ENCODE measurements at places on chromosomes 6 and 20.

DNA sequence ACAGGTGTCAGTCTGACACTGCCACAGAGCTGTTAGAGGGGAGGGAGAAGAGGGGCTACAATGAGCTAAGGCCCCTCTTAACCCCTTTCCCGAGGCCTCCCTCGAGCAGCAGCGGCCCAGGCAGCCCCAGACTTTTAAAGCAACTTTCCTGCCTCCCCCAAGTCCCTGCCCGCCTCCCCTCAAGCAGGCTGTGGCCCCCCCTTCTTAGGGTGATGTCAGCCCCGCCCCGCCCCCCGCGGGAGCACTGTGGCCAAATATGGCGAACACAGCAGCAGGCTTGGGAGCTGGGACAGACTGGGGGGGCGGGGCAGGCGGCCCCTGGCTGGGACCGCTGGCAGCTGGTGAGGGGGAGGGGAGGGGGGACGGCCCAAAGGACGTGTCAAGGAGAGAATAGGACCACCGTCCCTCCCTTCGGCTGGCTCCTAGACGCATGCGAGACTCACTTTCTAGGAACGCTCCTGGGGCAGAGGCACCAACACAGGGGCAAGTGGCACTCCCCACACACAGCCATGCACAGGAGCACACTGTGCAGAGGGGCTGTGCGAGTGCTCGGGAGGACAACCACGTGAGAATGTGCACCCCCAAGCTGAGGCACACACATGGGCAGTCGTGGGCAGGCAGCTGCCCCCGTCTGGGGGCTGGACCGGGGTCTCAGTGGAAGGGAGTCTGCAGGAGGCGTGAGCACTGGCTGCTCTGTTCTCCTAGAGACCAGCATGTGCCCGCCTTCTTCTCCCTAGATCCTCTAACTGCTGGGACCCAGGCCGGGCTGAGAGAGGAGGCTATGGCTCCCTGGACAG is 6.7 kb downstream of the TEAD3 start:
- DNase-seq = no peak

- DNase-seq = peak; percentile 62
These were observed 12.1 kb downstream of the FOXS1 start for GRCh38 chr20:31833130-31833930.

DNA sequence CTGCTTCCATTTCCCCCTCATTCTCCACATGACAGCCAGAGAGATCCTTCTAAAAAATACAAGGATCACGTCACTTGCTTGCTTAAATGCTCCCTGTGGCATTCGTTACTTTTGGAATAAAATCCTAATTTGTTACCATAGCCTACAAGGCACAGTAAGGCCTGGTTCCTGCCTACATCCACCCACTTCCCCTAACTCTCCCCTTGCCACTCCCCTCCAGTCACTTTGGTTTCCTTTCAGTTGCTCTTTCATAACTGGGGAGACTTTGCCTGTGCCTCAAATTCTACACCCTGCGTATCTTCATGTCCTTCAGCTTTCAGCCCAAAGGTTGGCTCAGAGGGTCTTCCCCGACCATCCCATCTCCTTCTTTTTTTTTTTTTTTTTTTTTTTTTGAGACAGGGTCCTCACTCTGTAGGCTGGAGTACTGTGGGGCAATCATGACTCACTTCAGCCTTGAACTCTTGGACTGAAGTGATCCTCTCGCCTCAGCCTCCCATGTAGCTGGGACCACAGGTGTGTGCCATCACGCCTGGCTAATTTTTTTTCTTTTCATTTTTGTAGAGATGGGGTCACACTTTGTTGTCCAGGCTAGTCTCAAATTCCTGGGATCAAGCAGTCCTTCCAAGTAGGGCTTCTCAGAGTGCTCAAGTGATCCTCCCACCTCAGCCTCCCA is 12.5 kb downstream of the ID1 start:
- no peak for DNase-seq

GRCh38 chr6:6002848-6003620 is 3.7 kb downstream of the NRN1 start:
- no peak for DNase-seq

DNA sequence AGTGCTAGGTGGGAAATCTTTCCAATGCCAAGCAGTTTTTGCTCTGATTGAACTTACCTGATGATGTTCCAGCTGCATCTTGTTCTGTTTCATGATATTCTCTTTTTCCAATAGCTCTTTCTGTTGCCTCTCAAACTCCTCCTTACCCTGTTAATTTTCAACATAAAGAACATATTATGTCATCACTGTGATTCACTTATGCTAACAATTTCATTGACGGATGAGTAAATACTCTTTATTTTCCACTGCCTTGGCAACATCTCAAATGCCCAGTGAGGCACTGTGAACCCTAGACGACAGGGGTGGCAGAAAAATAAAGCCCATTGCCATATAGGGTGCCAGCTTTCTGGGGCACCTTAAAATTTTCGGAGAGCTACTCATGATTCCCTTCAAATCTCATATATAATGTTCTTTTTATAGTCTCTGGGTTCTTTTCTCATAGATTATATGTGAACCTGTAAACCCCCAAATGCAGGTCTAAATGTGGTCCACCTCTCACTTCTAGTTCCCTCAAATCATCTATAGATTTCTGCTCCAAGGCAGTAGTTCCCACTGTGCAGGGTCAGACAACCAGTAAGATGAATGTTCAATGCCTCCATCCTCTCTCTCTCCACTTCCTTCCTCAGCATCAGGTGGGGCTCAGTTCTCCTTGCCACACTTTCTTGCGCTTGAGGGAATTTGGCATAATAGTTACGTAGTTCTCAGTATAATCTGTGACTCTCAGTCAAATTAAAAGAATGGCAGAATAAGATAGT is 44.1 kb downstream of the NEDD9 start:
- DNase-seq = no peak

- DNase-seq = no peak
These were observed 80.9 kb downstream of the PLCB4 start for GRCh38 chr20:9149796-9150195.

Data from OCI-LY7 (cell line).